ENCODE measurements at places on chromosomes 3 and 15.

GRCh38 chr3:50364573-50365079, 5.3 kb upstream of the TMEM115 start:
- peaks cover 17% of the 10 kb centered on the region for H3K4me1 ChIP-seq
- no peaks in the 10 kb centered on the region for H3K27me3 ChIP-seq
- peak overlapping the region; percentile 75 for H3K4me3 ChIP-seq
- H3K36me3 ChIP-seq: no peaks in the 10 kb centered on the region

DNA sequence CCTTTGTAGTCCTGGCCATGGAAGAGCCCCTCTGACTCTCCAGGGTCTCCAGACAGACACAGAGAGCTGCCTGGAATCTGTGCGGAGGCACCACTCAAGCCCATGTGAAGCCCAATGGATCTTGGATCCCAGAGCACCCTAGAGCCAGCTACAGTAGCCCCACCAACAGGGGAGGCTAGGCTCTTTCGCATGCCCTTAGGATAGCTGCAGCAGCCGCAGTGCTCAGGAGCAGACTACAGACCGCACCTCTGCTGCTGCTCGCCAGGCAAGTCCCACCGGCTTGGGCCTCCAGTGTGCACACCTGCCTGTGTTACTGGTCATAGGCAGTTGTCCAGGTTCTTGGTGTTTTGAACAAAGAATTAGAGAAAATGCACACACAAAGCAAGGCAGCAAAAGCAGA, 131.6 kb downstream of the SPATA16 start:
- H3K27me3 ChIP-seq: no peaks in the 10 kb centered on the region
- no peak overlapping the region for H3K4me3 ChIP-seq
- no peaks in the 10 kb centered on the region for H3K36me3 ChIP-seq
- H3K27ac ChIP-seq: no peak overlapping the region
- no peak for DNase-seq

- H3K27ac ChIP-seq: no peak overlapping the region
- no peak for DNase-seq
- no peaks in the 10 kb centered on the region for H3K4me1 ChIP-seq
These were observed 257.5 kb downstream of the SCAPER start for GRCh38 chr15:76647612-76648011.

DNA sequence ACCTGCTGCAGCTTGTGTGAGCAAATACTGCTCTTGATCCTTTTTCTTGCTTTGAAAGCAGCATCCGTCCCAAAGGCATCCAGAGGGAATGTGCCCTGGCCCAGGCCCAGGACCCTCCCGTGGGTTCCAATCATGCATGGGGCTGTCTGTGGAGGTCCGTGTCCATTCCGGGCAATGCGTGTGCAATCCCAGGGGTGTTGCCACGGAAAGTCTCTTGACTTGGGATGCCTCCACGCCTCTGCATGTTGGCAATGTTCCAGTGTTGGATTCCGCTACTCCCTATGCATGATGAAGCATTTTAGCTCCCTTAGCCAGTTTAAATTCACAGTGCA, 105.7 kb downstream of the SNRPN start:
- no peak overlapping the region for H3K4me3 ChIP-seq
- H3K4me1 ChIP-seq: no peaks in the 10 kb centered on the region
- H3K27ac ChIP-seq: no peak overlapping the region
- peaks cover 94% of the 10 kb centered on the region for H3K36me3 ChIP-seq

DNA sequence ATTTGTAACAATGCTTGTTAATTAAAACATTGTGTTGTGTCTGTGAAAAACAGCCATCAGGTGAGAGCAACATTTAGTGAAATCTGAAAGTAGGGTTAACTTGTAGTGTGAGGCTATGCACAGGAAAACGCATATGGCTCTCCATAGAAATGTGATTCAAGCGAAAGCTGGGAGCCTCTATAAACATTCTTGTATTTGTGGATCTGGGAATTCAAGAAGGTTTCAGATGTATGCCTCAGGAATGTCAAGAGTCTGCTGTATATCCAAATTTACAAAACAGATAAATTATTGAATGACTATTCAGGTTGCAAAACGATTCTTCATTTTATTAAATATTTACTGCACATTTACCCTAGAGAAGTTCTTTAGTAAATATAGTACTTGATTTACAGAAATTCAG, 166.0 kb downstream of the THSD4 start:
- no peak overlapping the region for H3K4me3 ChIP-seq
- peaks cover 6% of the 10 kb centered on the region for H3K27me3 ChIP-seq
- H3K27ac ChIP-seq: no peak overlapping the region

- peaks cover 13% of the 10 kb centered on the region for H3K27me3 ChIP-seq
- no peak overlapping the region for H3K4me3 ChIP-seq
- DNase-seq: no peak
- H3K27ac ChIP-seq: no peak overlapping the region
- H3K36me3 ChIP-seq: no peaks in the 10 kb centered on the region
These were observed 38.6 kb downstream of the TRPM1 start for GRCh38 chr15:31062911-31063310.

DNA sequence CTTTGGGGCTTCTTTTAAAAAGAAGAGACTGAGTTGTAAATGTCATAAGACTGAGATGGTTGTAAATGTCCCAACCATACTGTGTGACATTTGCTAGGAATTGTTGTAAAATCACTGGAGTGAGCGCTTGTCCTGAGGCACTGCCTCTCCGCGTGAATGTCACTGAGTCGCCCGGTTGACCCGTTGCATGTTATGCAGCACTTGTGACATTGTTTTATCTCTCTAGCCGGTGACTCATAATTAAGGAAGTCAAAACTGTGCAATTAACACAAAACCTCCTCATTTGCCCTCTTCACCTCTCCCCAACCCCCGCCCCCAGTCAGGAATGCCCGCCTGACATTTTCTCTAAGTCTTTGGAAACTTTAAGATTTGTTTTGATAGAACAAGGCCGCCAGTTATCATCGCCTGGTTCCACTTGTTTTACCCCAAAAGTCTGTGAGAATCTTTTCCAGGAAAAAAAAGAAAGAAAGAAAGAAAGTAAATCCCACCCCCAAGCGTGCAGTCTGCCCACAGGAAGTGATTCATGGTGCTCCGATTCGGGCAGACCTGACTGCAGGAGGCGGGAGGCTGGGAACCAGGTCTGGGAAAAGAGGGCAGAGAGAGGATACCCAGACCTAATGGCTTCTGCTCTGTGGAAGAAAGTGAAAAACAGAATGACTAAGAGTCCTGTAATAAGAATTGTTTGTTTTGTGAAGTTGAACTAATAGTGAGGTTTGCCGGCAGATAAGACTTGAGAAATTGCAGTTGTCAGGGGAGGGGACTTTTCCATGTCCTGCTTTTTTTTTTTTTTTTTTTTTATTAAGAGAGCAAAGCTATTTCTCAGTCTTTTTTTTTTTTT, 84.8 kb downstream of the SMAD3 start:
- peaks cover 75% of the 10 kb centered on the region for H3K4me1 ChIP-seq
- peak overlapping the region; percentile 53 for H3K27ac ChIP-seq
- H3K36me3 ChIP-seq: peaks cover 37% of the 10 kb centered on the region
- DNase-seq: peak; percentile 48
- peak overlapping the region; percentile 33 for H3K4me3 ChIP-seq

- H3K27me3 ChIP-seq: no peaks in the 10 kb centered on the region
- DNase-seq: no peak
- no peaks in the 10 kb centered on the region for H3K36me3 ChIP-seq
These were observed 121.8 kb upstream of the CADM2 start for GRCh38 chr3:84836961-84837360.

DNA sequence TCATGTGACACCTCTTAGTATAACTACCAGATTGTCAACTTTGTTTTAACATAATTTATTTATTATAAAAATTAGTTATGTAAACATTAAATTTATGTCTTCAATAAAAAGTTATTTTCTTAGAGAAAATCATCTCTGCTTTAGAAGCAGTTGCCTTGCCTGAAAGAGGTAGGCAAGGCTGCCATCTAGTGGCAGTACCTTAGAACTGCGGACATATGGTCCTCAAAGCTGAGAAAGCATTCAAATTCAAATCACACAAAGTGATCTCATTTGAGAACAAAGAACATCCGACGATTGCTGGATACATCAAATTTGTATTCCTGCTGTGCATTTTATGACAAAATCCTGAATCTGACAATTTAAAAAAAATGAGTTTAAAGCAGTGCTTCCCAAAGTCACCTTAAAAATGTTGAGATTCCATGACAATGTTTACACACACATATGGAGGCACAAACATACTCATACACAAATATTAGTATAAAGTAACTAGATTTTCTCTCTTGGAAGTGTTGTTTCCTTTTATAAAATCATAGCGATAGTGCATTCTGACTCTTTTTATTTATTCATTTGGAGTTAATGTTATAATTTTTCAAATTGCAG, 617.4 kb downstream of the CADM2 start:
- H3K27me3 ChIP-seq: no peaks in the 10 kb centered on the region
- H3K27ac ChIP-seq: no peak overlapping the region
- no peaks in the 10 kb centered on the region for H3K36me3 ChIP-seq
- no peak overlapping the region for H3K4me3 ChIP-seq
- no peaks in the 10 kb centered on the region for H3K4me1 ChIP-seq

GRCh38 chr15:91953432-91953831, 99.9 kb downstream of the SLCO3A1 start:
- H3K27ac ChIP-seq: no peak overlapping the region
- no peak overlapping the region for H3K4me3 ChIP-seq
- no peak for DNase-seq
- no peaks in the 10 kb centered on the region for H3K36me3 ChIP-seq
- peaks cover 49% of the 10 kb centered on the region for H3K4me1 ChIP-seq

GRCh38 chr3:156615592-156616173, 58.7 kb upstream of the TIPARP start:
- peaks cover 8% of the 10 kb centered on the region for H3K4me1 ChIP-seq
- H3K27me3 ChIP-seq: no peaks in the 10 kb centered on the region
- no peak overlapping the region for H3K27ac ChIP-seq
- no peak for DNase-seq

DNA sequence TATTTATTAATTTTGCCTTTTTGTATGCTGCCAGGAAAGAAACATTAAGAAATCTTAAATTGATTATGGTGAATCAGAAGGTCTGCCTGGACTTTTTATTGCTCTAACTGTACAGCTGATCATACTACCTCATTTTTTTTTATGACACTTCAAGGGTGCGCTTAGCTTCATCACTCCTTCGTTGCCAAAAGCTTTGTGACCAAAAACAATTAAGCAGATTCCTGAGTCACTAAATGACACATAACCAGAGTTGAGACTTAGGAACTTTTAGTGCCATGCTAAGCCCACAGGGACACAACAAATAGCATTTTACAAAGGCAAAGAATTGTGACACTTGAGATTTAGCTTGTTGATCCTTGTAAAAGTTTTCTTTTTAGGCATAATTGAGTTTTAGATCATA, 4.9 kb downstream of the ADIPOQ start:
- no peak for DNase-seq
- H3K27me3 ChIP-seq: peaks cover 10% of the 10 kb centered on the region
- peaks cover 16% of the 10 kb centered on the region for H3K4me1 ChIP-seq
- H3K27ac ChIP-seq: no peak overlapping the region

DNA sequence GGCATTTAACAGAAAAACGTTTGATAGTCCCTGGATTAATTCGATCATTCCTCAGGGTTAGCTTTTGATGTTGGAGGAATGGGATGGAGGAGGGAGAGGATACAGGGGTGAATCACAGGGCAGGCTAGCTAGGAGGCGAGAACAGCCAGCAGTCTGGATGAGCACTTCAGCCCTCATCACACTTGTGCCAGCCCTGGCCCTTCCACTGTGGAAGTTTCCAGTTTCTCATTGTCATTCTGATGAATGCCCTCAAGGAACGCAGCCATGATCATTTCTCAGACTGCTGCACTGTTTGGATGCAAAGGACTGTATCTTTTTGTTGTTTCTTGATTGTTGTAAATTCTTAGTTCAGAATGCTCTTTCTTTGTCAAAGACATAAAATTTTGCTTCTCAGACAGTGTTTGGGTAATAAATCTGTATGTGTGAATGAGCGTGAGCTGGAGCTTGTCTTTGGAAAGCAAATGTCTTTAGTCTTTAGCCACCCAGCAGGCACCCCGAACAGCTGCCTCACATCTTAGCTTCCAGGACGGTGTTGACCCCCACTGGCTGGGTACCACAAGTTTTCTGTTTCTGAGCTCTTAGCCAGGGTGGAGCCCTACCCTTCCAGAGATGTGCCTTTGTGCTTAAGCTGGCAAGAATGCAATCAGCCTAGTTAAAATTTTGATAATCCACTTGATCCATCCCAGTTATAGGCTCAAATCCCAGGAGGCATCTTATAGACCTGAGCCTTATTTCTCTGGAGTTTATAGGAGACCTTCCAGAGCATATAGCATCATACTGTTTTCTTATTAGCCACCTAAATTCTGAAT, 121.1 kb downstream of the PDCD6IP start:
- no peaks in the 10 kb centered on the region for H3K4me1 ChIP-seq
- DNase-seq: no peak
- no peak overlapping the region for H3K27ac ChIP-seq

DNA sequence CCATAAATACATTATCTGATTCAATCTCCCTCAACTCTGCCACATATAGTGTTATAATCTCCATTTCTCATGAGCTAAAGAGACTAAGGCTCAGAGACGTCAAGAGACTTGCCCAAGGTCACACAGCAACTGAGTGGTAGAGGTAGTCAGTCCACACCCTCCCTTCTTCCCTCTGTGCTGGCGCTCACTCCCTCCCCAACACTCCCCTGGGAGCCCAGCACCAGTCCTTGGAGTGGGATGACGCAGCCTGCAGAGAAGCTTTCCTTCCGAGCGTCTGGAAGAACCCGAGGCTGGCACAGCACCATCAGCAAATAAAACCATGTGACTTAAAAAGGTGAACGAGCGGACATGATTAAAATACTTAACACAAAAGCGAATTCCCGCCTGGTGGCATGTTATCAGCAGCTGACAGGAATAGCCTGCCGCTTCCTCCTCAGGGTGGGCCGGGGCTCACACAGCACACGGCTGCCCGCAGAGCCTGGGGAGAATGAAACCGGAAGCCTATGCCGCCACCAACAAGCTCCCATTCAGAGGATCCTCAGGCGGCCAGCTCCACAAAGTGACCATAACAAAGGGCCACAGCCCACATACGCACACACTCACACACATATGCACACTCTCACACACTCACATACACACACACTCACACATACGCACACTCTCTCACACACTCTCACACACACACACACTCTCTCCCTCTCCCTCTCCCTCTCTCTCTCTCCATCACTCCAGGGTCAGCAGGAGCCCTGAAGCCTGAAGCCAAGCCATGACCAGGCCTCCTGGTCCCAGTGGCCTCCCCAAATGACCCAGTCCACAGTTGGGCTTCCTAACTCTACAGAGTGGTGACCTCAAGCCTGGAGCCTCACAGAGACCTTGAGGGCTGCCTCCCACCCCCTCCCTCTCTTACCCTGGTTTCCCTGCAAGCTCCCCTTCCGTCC, 120.5 kb downstream of the XXYLT1 start:
- H3K27ac ChIP-seq: no peak overlapping the region
- H3K4me1 ChIP-seq: peaks cover 24% of the 10 kb centered on the region
- H3K4me3 ChIP-seq: peak overlapping the region; percentile 21
- no peaks in the 10 kb centered on the region for H3K27me3 ChIP-seq

- peak overlapping the region; percentile 79 for H3K27ac ChIP-seq
- H3K4me3 ChIP-seq: peak overlapping the region; percentile 95
- peaks cover 19% of the 10 kb centered on the region for H3K36me3 ChIP-seq
- H3K4me1 ChIP-seq: peaks cover 34% of the 10 kb centered on the region
These were observed 37.3 kb downstream of the HMCES start for GRCh38 chr3:129315998-129316247.

GRCh38 chr15:78399091-78399490, 38.9 kb upstream of the IREB2 start:
- no peak for DNase-seq
- peaks cover 2% of the 10 kb centered on the region for H3K27me3 ChIP-seq
- no peak overlapping the region for H3K27ac ChIP-seq
